AG10803 (cell line): ENCODE measurements at places on chromosomes 12 and 14.

GRCh38 chr12:72337946-72338345 is 65.8 kb downstream of the TRHDE start:
- no peak for DNase-seq

DNA sequence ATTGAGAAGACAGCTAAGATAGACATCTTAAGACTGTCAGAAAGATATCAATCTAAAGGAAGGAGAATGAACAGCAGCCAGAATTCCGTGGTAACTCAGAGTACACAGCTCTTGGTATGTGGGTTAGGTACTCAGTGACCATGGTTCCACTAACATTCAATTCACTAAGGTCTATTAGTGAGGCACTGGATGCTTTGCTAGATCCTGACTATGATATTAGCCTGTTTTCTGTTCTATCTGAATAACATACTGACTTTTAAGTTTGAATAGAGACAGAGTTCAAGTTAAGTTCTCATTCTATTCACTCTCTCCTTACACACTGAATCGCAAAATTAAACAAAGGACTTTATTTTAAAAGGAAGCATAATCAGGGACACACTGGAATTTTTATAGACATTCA is 106.4 kb downstream of the PRKD1 start:
- no peak for DNase-seq

- DNase-seq, result no peak
Measured at GRCh38 chr12:81570234-81570633, 188.9 kb downstream of the PPFIA2 start.

GRCh38 chr12:12880537-12880936 is 10.8 kb upstream of the GPRC5A start:
- DNase-seq, result no peak

DNA sequence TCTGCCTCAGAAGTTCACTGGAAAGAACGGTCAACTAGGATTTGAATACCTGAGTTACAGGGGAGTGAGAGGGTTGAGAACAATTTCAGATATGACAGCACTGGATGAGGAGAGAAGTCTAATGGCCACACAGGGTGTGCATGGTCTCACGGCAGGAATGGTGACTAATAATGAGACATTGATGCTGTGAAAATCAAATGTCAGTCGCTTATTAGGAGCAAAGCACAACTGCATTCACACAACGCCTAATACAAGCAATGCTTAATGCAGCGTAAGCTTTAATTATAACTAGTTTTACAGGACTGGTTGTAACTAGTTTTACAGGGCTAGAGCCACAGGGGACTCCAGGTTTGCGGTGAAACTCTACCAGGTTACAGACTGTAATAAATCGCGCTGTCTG is 23.4 kb upstream of the PRIMA1 start:
- no peak for DNase-seq

GRCh38 chr14:37116933-37117849 is 55.2 kb downstream of the SLC25A21 start:
- peak; percentile 62 for DNase-seq

DNA sequence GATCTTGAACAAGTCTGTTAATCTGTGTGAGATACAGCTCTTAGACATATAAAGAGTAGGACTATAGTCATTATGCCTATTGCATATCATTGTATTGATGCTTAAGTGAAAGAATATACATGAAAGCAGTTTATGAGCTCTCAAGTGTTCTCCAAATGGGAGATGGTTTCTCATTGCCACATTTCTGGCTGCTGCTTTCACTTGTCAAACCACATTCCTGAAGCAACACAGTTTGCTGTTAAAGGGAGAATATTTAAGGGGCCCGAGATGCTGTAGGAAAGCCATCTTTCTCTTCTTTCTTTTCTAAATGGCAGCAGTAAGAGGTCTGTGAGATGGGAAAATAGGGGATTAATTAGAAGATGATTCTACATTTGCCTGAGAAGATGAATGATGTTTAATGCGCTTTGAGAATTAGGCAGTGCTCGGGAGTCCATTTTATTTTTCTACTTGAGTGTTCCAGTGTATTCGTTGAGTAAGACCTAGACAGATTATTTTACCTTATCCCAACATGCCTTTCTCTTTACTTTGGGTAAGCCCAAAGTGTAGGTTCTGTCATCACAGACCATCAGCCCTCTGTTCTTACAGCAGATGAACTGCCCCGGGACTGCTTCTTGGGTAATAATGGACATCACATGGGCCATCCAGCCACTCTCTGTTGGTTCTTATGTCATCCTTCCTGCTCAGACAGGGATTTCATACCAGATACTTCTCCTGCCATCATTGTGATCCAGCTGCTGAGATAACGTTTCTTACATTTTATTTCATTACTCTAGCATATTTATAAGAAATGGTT is 35.6 kb downstream of the ANO4 start:
- peak; percentile 5 for DNase-seq

DNA sequence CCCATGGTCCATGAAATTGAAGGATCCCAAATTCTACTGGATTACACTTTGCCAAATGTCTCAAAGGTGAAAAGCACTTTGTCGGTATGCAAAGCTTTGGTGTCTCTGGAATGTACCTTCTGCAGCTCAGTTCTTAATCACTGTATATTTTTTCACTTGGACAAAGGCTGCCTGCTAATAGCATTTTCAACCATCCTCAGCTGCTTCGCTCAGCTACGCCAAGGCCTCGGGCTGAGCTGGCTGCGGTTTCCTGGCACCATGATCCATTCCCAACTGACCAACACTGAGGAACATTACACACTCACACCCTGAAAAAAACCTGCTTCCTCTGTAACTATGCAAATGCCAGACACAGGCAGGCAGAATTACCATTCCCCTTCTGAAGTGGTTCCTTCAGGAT is 335.2 kb downstream of the DPF3 start:
- DNase-seq, result peak; percentile 62

DNA sequence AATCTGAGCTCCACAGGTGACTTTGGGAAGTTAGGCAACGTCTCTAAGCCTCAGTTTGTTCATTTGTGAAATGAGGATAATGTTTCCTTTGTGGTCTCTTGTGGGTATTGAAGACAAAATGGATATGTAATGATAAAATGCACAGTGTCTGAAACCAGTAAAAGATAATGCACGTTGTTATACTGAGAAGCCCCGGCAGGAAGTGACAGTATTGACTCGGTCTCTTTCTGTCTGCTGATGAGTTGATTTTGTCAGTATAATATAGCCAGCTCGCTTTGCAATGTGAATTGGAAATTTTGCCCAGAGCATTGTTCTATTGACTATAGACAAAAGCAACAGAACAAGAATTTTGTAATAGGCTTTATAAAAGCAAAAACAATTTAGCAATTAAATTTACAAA is 49.2 kb upstream of the SLC38A1 start:
- DNase-seq, result no peak

DNA sequence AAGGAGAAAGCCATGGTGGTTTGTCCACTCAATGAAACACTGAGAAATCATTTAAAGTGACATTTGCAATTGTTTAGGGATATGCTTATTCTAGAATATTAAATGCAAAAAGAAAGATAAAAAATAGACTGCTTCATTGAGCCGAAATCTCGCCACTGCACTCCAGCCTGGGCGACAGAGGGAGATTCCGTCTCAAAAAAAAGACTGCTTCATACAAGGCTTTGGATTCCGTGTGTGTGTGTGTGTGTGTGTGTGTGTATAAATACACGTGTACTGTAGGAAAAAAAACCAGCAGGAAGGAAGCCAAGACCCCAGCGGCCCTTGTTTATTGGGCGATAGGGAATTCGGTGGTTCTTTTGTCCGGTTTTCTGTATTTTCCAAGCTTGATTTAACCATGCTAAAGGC is 3.2 kb upstream of the ZNF839 start:
- DNase-seq, result peak; percentile 78

DNA sequence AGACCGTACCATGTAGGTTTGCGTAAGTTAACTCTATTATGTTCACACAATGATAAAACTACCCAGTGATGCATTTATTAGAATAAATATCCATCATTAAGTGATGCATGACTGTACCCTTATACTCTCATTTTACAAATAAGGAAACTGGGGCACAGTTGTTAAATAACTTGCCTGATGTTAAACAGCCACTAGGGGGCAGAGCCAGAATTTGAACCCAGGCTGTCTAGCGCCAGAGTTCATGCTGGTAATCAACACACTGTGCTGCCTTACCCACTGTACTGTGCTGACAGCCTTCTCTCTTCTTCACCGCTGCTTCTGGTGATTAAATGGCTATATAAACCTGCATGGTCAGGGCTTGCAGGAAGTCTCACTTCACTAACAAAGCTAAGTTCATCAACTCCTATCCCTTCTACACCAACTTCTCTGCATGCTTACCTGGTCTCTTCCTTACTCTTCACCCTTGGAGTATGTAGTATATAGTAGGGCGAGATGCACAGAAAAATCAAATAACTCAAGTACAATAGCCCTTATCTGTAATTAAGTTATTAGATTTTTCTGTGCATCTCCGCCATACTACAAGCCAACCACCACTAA is 43.6 kb upstream of the APPL2 start:
- DNase-seq, result no peak

DNA sequence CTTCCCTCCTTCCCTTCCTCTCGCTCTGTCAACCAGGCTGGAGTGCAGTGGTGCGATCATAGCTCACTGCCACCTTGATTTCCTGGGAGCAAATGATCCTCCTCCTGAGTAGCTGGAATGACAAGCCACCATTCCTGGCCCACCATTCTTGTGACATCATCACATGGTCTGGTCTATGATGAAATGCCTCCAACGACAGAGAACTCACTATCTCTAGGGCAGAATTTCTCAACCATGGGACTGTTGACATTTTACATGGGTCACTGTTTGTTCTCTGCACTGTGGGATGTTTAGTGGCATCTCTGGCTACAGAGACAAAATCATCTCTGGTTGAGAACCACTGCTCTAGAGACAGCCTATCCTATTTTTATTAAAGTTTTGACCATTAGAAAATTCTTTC is 9.7 kb downstream of the VRK1 start:
- no peak for DNase-seq

GRCh38 chr12:47547077-47547476 is 158.8 kb downstream of the RPAP3 start:
- peak; percentile 51 for DNase-seq

DNA sequence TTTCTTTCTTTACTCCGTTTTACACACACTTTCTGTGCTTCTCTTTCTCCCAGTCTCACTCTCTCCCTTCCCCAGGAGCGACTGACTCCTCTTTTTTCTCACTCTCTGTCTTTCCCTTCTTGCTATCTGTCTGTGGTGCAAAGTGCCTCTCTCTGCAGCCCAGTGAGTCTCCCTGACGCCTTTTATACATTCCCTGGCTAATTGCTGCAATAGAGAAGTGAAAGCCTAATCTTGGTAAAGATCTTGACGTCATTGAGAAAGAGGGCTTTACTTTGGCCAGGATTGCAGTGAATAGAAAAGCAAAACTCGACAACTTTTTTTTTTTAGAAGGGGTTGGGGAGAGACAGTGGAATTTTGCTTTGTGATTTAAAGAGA is 706 bp upstream of the DIO2 start:
- peak; percentile 60 for DNase-seq

GRCh38 chr12:6626654-6627283 is 9.0 kb downstream of the LPAR5 start:
- no peak for DNase-seq

DNA sequence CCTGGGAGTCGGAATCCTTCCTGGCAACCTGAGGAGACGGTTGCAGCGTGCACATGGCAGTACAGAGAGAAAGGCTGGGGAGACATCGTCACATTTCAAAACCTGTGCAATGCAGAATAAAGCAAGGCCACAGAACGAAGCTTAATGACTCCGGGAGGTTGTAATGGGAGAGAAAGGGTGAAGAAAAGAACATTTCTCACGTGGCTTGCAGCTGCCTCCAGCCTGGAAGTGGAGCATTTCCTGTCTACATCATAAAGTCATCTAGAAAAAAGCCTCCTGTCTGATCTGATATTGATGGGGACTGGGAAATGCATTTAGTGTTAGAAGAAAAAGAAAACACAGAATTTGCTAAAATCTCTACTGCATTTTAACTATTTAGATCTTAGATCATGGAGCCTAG is 209.3 kb downstream of the TMEM132C start:
- no peak for DNase-seq

GRCh38 chr14:63039866-63040265 is 5.4 kb downstream of the KCNH5 start:
- DNase-seq, result peak; percentile 1

DNA sequence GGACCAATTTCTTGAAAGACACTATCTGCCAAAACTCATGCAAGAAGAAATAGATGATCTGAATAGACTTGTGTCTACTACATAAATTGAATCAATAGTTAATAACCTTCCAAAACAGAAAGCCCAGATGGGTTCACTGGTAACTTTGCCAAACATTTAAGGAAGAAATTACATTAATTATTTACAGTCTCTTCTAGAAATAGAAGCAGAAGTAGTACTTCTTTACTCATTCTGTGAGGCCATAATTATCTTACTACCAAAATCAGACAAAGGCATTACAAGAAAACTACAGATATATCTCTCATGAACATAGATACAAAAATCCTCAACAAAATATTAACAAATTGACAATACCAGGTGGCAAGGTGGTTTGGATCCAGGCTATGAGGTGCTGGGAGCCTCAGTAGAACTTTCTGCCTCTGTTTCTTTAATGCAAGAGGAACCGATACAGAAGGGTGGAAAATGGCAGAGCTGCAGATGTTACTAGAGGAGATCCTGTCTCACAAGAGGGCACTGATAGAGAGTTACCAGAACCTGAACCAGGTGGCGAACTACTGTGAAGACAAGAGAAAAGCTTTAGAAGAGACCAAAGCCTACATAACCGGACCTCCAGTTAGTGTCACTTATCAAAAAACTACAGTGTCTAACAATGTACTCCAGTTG is 33.7 kb upstream of the KTN1 start:
- no peak for DNase-seq

GRCh38 chr14:24395609-24396582 is 2.9 kb upstream of the NYNRIN start:
- DNase-seq, result no peak

DNA sequence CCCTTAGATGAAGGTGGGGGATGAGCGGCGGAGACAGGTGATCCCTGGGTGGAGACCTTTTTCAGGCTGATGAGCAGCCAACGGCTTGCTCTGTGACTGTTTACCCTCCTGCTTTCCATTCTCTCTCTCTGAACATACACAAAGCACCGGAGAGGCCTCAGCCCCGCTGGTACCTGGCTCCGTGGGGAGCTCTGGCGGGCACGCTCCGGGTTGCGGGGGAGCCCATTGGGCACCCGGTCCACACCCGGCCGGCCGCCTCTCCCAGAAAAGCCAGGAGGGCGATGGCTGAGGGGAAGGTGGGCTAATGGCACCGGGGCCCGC is 545 bp downstream of the SMARCC2 start:
- DNase-seq, result no peak

- DNase-seq, result peak; percentile 1
Measured at GRCh38 chr14:63045612-63046320, 508 bp upstream of the KCNH5 start.

DNA sequence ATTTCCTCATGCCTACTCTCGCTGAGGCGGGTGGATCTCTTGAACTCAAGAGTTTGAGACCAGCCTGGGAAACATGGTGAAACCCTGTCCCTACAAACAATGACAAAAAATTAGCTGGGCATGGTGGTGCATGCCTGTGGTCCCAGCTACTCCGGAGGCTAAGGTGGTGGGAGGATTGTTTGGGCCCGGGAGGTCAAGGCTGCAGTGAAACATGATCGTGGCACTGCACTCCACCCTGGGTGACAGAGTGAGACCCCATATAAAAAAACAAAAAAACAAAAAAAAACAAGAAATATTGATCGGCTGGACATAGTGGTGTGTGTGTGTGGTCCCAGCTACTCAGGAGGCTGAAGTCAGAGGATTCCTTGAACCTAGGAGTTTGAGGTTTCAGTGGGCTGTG is 9.2 kb downstream of the MOAP1 start:
- no peak for DNase-seq
